ENCODE measurements at places on chromosomes 1 and 21.
A peak's percentile ranks its signal among the peaks of the same experiment; 100 is the strongest.

DNA sequence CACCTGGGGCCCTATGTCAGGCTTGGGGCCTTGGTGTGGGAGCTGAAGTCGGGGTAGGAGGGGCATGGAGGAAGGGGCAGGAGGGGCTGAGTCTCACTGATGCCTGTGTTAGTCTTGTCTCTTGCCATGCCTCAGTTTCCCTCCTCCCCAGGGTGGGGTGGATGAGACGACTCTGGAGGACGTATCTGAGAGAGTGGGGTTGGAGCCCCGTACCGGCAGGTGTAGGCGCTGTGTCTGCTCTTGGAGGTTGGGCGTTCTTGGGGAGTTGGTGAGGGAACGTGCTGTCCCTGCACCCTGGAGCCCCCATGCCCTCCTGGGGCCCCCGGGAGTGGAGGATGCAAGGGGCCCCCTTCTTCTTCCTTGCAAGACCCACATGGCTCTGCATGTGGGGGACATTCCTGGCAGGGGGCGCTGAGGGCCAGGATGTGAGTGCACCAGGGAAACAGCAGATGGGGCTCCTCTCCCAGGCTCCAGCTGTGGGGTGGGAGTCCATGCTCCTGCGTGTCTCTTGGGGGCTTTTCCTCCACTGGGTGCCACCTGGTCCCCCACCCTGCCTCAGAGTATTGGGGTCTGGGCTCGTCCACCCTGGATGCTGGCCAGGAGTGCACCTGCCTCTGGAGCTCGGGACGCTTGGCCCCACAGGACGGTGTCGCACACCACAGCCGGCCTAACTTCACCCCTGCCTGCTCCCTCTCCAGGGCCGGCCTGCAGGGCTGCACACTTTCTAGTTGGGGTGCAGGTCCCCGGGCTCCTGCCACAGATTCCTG is 1.4 kb upstream of the TNFRSF14 start:
- peak; percentile 49 for DNase-seq

- no peak for DNase-seq
These were observed 117.1 kb downstream of the ZZZ3 start for GRCh38 chr1:77565321-77565720.

DNA sequence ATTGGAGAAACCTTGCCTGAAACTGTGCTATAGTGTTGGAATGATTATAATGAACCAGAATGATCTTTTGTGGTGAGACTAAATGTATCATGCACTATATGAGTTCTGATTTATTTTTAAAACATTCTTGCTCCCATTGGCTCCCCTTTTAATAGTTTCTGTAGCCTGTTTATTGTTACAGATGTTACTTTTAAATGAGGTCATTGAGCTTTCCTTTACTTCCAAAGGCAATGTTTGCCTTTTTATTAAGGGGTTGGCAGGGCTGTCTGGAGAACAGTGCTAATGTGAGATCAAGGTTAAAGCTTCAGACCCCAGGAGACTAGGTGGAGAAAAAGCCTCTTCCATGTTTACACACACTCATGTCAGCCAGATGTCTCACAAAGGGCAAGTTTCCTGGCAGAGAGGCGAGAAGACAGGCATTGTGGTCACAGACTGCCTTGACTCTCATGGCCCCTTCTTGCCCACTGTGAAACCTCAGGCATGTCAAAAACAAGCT is 120.6 kb upstream of the RAVER2 start:
- DNase-seq, result no peak

DNA sequence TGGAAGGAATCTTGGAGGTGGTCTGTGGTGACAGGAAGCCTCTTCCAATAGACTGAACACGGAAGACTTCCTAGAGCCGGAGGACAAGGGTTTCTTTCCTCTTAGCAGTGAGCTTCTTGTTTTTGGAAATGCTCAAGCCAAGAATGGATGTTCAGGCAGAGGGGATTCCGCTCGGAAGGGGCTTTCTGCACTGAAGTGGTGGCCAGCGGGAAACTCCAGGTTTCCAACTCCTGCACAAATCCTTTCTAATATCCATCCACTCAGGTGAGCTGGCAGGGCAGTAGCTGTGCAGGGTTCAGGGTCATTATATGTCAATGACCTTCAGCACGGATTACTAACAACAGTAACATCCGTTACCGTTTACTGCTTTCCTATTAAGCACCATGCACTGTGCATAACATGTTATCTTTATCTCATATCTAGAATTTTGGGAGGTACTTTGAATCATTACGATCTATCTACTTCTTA is 573 bp upstream of the CPT2 start:
- DNase-seq, result no peak

DNA sequence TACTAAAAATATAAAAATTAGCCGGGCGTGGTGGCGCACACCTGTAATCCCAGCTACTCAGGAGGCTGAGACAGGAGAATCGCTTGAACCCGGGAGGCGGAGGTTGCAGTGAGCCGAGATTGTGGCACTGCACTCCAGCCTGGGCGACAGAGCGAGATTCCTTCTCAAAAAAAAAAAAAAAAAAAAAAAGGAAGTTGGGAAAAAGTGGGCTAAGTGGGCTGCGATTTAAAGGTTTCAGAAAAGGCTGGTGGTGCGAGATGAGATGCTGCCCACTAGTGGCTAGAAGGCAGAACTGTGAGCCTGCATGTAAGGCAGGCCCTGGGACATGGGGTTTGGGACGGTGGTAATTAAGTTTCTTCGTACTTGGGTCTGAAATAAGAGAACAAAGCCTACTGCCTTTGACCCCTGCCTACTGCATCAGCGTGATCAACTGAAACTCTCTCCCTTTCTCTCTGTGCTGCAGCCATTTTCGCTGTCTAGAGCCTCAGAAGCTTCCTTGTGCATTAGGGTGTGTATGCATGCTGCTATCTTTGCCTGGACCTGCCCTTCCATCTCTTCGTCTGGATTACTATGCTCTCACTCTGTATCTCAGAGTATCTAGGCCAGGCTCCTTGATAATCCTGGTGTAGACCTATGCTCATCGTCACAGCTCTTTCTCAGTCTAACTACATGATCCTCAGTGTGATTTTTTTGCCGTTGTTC is 12.4 kb downstream of the FMOD start:
- DNase-seq, result peak; percentile 51

- no peak for DNase-seq
These were observed 993 bp upstream of the DSCAM start for GRCh38 chr21:40847951-40848350.

DNA sequence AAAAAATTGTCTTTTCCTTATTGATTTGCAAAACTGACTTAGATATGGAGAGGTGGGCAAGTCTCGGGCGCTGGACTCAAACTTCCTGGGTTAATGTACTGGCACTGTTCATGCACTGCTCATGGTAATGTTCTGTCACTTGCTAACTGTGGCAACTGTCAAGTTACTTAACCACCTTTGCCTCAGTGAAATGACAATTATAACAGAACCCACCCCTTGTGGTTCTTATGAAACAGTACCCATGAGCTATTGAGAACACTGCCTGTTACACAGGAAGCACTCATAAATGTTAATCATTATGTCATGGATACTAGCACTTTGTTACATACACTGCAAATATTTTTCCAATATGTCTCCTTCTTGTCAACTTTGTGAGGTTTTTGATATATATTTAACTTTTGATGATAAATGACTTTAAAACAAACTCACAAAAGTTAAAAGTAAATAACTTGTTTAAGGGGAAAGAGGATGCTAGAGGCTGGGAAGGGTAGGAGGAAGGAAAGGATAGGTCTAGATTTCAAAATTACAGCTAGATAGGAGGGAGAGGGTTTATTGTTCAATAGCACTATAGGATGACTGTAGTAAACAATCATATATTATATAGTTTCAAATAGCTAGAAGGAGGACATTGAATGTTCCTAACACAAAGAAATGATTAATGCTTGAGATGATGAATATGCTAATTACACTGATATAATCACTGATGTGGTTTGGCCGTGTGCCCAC is 342.5 kb downstream of the ADGRL2 start:
- DNase-seq, result no peak

GRCh38 chr1:235925016-235925415 is 58.3 kb upstream of the LYST start:
- no peak for DNase-seq

GRCh38 chr1:55147524-55147923 is 67.6 kb downstream of the USP24 start:
- no peak for DNase-seq

GRCh38 chr1:182786223-182786994 is 3.2 kb upstream of the NPL start:
- DNase-seq, result peak; percentile 77

GRCh38 chr1:204358605-204359004 is 1.1 kb downstream of the PLEKHA6 start:
- peak; percentile 47 for DNase-seq

DNA sequence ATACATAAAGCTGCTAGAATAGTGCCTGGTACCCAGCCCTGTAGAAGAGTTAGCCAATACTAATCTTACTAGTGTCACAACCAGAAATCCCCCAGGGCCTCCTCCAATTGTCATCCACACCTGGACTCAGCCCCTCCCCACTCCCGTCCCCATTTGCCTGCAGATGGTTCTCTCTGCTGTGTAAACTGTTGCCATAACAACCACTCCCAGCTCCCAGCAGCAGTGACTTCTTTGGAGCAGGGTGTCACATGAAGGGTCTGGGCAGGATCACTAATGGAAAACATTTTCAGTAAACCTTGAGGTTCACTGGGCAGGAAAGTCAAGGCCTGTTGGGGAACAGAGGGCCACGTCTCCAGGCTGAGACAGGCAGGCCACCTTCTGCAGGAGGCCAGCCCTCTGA is 126.0 kb upstream of the IPO9 start:
- DNase-seq, result peak; percentile 98

- no peak for DNase-seq
These were observed 3.3 kb upstream of the SSBP3 start for GRCh38 chr1:54409156-54410142.

GRCh38 chr1:175564723-175565122 is 178.7 kb downstream of the TNR start:
- no peak for DNase-seq

DNA sequence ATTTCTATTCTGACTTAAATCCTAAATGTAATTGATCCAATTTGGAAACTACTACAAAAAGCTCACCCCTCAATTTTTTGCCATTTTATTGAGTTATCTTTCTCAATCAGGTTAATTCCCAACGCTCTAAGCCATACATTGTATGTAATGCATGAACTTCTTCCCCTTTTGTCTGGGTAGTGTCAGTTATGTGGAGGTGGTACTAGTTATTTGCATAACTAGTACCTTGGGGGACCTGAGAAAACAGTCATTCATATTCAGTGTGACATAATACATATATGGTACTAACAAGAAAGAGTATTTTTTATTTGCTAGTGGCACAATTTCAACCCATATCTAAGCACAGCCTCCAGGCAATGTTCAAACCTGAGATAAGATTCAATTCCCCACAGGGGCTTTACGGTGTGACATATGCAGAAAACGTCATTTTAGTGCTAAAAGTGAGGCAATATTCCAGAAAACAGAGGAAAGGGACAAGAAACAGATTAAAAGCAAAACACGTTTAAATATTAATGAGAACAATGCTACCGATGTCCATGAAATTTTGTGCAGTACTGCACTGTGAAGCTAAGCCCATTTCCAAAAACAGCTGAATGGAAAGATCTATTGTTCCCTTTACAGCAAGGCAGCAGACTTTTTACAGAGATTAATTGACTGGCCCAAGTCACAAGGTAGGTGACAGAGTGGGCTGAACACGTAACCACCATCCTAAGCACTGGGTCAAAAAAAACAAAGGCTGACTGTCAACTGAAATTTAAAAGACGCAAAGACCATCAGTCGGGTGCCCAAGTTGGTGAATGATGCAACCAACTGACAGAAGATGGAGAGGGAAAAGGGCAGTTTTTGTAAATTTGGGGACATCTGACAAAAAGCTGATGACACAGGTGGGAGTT is 1.4 kb downstream of the HLCS start:
- DNase-seq, result no peak

GRCh38 chr1:41578712-41579335 is 94.3 kb upstream of the EDN2 start:
- peak; percentile 24 for DNase-seq

DNA sequence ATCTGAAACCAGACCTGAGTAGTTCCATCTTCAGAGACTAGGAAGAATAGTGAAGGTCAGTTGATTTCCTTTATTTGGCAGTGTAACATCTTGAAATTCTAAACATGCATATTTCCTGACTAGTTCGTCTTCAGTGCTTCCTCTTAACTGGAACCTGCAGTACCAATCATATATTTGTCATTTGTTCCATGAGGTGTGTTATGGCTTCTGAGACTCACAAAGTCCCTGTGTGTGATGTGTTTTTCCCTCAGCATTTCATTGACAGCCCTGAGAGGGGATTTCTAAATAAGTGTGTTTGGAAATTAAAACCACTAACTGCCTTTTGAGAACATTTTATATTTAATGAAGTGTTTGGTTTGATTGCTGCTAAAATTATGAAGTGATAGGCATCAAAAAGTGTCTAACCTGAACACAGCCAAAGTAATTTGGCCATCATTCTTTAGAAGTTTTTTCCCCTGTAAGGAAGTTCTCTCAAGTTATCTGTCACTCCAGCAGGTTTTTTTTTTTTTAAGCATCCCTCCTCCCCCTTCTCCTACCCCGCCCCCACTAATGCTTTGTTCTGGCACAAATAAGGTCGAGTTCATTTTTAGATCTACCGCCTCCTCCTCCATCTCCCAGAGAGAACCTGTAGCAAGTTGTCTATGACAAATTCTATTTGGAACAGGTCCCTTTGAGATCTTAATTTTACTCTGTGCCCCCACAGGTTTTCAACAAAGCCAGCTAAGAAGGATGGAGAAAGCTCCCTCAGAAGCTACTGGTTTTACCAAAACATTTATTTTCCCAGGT is 61.4 kb downstream of the TMEM200B start:
- no peak for DNase-seq

DNA sequence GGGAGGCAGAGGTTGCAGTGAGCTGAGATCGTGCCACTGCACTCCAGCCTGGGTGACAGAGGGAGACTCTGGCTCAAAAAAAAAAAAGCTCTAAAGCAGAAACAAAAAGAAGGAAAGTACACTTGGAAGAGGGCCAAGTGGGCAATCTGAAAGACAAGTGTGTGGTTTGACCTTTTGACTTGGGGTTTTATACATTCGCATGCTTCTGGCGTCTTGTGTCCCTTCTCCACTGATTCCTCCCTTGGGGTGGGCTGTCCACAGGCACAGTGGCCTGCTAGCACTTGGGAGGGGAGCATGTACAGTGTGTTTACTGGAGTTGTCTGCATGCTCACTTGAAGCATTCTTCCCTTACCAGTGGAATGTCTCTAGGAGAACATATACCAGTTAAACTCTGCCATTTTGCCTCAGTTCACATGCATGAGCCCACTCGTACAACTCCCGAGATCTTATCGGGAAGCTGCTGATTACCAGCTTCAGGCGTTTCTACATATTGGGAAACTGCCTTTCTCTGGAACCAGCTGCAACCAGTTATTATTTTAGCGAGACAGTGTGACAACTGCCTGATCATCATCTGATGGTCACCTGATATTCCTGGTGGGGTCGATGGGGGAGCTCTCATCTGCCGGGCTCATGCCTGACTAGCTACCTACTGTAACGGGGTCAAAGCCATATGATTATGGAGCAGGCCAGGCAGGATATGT is 113.5 kb upstream of the ZNF678 start:
- DNase-seq, result no peak
